Naive thymus-derived CD4-positive, alpha-beta T cell (primary cell): ENCODE measurements at places on chromosomes 1 and 21. TPM values are rescaled to one million over a fixed set of nuclear protein-coding genes. Genes with fewer than 3 reads are reported as not detected.

The LCE1B gene
- not detected in 2 replicates for total RNA-seq

DNA sequence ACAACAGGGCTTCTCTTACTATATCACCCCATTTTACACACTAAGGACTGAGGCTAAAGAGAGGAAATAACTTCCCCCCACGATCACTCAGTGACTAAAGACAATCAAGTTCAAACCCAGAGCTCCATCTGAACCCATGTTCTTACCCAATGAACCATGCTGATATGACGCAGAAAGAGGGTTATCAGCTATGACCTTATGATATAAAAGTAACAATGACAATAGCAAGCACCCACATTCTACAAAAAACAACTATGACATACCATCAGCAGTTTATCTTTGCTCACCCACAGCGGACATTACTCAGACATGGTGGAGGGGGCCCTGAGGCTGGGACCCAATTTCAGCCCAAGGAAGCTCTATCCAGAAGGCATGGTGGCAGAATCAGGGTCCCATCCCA is 75.7 kb downstream of the PTPN14 start:
- DNase-seq, result no peak

DNA sequence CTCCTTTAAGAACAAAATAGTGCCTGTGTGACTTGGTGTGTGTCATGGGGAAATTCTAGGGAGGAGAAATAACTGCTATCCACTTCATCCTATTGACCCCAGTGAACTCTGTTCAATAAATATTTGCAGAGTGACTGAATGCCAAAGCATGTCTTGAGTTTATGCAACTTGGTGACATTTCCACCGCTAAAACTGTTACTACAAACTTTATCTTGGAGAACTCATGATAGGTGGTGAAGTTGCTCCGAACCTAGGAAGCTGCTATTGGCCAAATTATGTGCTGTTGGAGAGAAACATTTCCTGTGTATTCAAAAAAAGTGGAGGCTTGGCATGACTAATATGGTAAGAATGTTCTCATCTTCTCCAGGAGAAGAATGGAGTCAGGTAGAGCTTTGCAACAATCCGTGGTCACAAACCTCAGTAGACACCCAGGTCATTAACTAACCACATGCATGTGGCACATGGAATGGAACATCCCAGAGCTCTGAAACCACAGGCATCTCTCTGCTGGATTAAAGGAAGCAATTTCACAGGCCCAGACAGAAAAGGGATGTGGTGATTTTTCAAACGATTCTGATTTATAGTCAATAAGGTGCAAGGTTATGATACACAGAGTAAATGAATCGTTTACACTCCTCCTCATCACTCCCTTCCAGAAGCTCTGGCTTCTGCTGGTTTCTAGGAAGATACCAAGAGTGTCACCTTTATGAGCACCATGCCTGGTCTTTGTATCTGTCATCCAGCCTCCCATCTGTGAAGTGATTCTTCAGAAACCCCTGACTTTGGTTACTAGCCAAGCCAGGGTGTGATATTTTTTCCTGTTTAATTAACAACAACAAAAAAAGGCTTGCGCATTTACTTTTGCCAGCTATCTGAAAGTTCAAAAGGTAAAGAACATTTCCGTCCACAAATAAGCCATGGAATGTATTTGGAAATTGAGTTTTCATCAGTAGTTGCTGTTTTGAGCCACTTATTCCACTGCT is 361.1 kb downstream of the TGFB2 start:
- no peak for DNase-seq

DNA sequence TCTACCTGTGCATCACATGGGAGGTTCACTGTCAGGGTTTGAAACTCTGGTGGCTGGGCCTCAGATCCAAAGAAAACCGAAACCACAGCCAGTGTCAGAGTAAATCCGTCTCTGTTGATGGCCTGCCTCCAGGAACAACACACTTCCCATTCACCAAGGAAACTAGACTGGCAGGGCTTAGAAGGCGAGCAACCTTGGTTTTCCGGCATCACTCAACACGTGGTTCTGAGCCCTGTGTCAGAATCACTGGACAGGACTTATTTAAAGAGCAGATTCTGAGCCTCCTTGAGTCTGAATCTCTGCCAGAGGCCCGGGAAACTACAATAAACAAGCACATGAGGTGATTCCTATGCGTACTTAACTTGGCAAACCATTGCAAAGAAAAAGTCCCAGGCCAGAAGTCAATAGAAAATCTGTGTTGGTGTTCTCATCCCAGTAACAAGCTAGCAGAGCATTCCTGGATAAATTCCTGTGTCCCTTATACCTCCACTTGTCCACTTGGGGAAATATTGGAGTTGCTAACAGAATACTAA is 70.0 kb downstream of the KCTD3 start:
- no peak for DNase-seq

GRCh38 chr1:63575340-63575826 is 17.8 kb upstream of the PGM1 start:
- DNase-seq, result no peak

The FLVCR1 gene
- 10.9 and 12.2 TPM in 2 replicates for total RNA-seq

GRCh38 chr1:29646161-29646775 is 409.9 kb downstream of the PTPRU start:
- no peak for DNase-seq

GRCh38 chr1:71809085-71809484 is 473.3 kb downstream of the NEGR1 start:
- no peak for DNase-seq

The FAM72C gene
- 10.8 and 11.2 TPM in 2 replicates for total RNA-seq
